ENCODE measurements at places on chromosomes 2 and 18. TPM values are rescaled to one million over a fixed set of nuclear protein-coding genes. Genes with fewer than 3 reads are reported as not detected.

SLC19A3 gene
- polyA plus RNA-seq: 2.9 TPM

PLGLB2 gene
- 10.5 TPM for polyA plus RNA-seq

ASPRV1 gene
- 7.7 TPM for polyA plus RNA-seq

TMEM178A gene
- 32.4 TPM for polyA plus RNA-seq

ACOXL gene
- 0.12 TPM for polyA plus RNA-seq

DSG1 gene
- polyA plus RNA-seq: not detected

CXCR1 gene
- not detected for polyA plus RNA-seq

ITM2C gene
- 223 TPM for polyA plus RNA-seq

ANKRD36C gene
- 90.3 TPM for polyA plus RNA-seq

GREB1L gene
- 23.3 TPM for polyA plus RNA-seq

BOLL gene
- not detected for polyA plus RNA-seq

EMILIN2 gene
- 0.12 TPM for polyA plus RNA-seq

Data from neural cell (in vitro differentiated cells).